ENCODE measurements at places on chromosomes 4 and X.
A peak's percentile ranks its signal among the peaks of the same experiment; 100 is the strongest.

DNA sequence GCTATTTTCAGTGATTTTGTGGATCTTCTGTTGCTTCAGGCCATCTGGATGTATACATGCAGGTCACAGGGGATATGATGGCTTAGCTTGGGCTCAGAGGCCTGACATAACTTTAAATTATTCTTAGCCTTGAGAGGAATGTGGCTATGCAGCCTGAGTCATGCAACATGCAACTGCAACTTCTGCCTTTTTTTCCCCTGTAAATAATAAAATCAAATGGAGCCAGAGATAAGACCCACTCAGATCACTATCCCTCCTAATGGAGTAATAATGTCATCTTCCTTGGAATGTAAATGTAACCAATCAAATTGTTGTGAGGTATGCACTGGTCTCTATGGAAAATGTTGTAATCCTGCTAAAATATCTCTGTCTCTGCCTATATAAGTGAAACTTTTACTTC is 54.9 kb downstream of the MAGEB17 start:
- H3K27me3 ChIP-seq, result no peaks in the 10 kb centered on the region
- no peak for DNase-seq
- no peak overlapping the region for H3K4me3 ChIP-seq
- no peak overlapping the region for H3K27ac ChIP-seq
- no peaks in the 10 kb centered on the region for H3K36me3 ChIP-seq

- peaks cover 38% of the 10 kb centered on the region for H3K4me1 ChIP-seq
- H3K4me3 ChIP-seq, result peak overlapping the region; percentile 25
- no peaks in the 10 kb centered on the region for H3K27me3 ChIP-seq
- H3K27ac ChIP-seq, result peak overlapping the region; percentile 79
Observed at GRCh38 chr4:143713955-143714625, 13.6 kb upstream of the FREM3 start.

DNA sequence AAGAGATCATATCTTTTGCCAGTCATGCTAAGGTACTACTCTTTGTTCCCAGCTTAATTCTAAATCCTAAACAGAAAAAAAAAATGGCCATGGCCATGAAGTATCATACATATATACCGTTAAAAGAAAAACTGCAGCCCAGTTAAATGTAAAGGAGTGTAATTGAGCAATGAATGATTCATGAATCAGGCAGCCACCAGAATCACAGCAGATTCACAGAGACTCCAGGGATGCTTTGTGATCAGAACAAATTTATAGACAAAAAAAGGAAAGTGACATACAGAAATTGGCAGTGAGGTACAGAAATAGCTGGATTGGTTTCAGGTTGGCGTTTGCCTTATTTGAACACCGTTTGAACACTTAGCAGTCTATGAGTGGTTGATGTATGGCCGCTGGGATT is 42.1 kb upstream of the PDGFC start:
- H3K4me1 ChIP-seq, result peaks cover 3% of the 10 kb centered on the region
- no peaks in the 10 kb centered on the region for H3K36me3 ChIP-seq
- no peak overlapping the region for H3K4me3 ChIP-seq
- no peaks in the 10 kb centered on the region for H3K27me3 ChIP-seq
- no peak overlapping the region for H3K27ac ChIP-seq
- no peak for DNase-seq

- no peaks in the 10 kb centered on the region for H3K36me3 ChIP-seq
- no peaks in the 10 kb centered on the region for H3K4me1 ChIP-seq
- H3K4me3 ChIP-seq, result no peak overlapping the region
- peak; percentile 35 for DNase-seq
Observed at GRCh38 chrX:111244235-111244750, 26.0 kb downstream of the CAPN6 start.

GRCh38 chrX:12548746-12549145 is 242.5 kb upstream of the PRPS2 start:
- no peaks in the 10 kb centered on the region for H3K4me1 ChIP-seq
- DNase-seq, result peak; percentile 67
- H3K27ac ChIP-seq, result no peak overlapping the region
- H3K27me3 ChIP-seq, result no peaks in the 10 kb centered on the region
- H3K4me3 ChIP-seq, result no peak overlapping the region

GRCh38 chr4:6972911-6973310 is 63.3 kb downstream of the TBC1D14 start:
- H3K4me3 ChIP-seq, result peak overlapping the region; percentile 42
- H3K36me3 ChIP-seq, result no peaks in the 10 kb centered on the region
- H3K27me3 ChIP-seq, result no peaks in the 10 kb centered on the region
- H3K27ac ChIP-seq, result peak overlapping the region; percentile 96
- H3K4me1 ChIP-seq, result peaks cover 25% of the 10 kb centered on the region

- no peaks in the 10 kb centered on the region for H3K4me1 ChIP-seq
- no peak for DNase-seq
- no peak overlapping the region for H3K4me3 ChIP-seq
- no peaks in the 10 kb centered on the region for H3K36me3 ChIP-seq
- no peaks in the 10 kb centered on the region for H3K27me3 ChIP-seq
Observed at GRCh38 chrX:65757943-65758342, 90.5 kb downstream of the MSN start.

Measured in GM23338 (cell line).